WERI-Rb-1 (cell line): ENCODE measurements at places on chromosomes 7 and 10.

GRCh38 chr10:16769331-16769730, 47.9 kb downstream of the RSU1 start:
- DNase-seq: no peak

DNA sequence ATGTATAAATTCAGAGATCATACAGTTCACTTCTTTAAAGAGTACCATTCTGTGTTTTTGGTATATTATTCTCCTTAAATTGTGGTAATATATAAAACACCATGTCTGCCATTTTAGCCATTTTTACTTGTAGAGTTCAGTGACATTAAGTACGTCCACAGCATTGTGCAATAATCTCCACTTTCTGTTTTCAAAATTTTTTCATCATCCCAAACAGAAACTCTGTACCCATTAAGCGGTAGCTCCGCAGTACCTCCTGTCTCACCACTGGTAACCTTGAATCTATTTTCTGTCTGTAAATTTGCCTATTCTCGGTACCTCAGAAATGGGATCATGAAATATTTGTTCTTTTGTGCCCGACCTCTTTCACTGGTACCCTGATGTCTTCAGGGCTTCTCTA, 60.3 kb downstream of the CAMK1D start:
- no peak for DNase-seq

- DNase-seq: no peak
Observed at GRCh38 chr7:38820571-38820970, 88.4 kb downstream of the VPS41 start.

DNA sequence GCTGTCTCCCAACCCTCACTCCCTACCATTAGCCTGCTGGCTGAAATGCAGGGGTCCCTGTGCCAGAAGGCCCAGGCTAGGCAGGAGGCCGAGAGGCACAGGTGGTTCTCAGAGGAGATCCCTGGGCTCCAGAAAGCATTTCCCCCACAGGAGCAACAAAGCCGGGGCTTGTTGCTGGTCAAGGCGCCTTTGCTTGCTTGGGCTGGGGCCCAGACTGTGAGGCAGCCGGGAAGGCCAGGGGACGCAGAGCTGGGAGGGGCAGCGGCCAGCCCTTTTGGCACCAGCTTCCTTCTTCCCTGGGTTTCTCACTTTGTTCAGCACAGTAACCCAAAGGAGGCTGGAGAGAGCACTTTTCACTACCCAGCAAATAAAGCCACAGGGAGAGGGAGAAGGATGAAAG, 48.6 kb downstream of the FBXW4 start:
- DNase-seq: no peak

DNA sequence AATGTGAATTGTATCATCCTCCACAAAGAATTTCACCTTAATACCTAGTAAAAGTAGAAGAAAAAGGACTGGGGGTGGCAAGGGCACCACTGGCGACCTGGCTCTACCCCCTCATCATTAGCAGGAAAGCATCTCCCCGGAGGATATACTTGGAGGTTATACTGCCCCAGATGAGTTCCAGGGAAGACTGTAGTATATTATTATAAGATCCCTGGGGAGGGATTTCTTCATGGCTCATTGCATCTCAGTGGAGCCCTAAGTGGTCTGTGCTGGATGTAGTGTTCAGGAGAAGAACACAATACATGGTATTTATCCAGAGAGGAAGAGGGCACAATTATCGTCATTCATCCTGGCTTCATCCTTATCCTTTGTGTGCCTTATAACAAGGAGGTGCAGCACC, 14.2 kb upstream of the DYNC1I1 start:
- no peak for DNase-seq

DNA sequence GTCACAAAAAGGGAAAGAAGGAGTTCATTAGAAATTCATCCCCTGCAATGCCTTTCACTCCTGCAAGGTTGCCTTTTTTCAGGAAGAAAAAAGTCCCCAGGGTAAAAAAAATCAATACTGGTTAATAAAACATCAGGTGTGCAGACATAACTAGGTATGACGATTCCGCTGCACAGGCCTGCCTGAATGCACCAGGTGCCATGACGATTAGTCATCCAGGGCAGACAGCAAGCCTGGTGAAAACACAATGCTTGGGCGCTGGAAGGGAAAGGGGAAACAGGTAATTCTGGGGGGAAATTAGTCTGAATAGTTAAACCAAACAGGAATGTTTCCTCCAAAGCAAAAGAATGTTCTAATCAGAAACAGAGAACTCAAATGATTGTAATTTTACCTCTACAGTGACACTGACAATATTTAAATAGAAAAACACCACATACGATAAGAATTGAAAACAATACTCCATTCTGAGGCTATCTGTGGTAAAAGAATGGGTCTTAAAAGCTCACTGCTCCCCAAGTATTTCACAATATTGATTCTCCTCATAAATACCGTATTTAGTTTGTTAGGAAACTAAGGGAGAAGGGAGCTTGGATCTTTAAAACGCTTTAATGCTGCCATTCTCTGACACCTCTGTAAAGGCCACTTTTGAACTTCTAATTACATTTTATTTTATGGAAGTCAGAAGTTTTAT, 45.2 kb downstream of the VPS41 start:
- DNase-seq: no peak

DNA sequence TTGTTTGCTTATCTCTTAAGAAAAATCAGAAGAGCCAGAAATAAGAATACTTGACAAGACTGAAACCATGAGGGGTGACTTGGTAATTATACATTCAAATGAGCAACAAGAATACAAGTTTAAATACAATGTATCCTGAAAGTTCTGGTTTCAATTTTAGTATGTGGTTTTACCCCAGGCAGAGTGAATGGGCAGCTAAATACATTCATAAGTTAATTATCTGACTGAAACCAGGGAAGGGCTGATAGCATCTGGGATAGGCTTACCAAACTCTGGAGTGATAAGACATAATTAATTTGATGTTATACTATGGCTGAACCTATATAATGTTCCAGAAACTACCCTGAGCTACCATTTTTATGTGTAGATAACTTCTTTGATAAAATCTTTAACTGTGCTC, 252.2 kb upstream of the PLXNA4 start:
- no peak for DNase-seq

- no peak for DNase-seq
Observed at GRCh38 chr10:119274519-119275045, 67.2 kb downstream of the GRK5 start.

DNA sequence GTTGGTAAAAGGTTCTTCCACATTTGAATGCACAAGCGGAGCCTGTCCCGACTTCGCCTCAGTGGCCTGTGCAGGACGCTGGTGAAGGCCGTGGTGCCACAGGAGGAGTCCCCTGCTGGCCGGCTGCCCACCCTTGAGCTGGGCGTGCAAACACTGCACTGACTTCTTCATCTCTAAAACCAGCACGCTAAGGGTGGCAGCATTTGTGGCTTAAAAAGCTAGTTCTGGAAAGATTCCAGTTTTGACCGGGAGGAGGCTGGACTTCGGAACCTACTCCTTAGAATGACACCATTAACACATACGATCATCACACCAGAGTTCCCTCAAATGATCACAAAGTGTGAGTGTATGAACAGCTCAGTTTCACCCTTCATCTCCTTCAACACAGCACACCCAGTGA, 102.4 kb downstream of the SMURF1 start:
- no peak for DNase-seq

- no peak for DNase-seq
Observed at GRCh38 chr10:94416896-94417295, 14.6 kb downstream of the TBC1D12 start.

- DNase-seq: no peak
Observed at GRCh38 chr10:11448190-11448544, 163.3 kb downstream of the USP6NL start.

DNA sequence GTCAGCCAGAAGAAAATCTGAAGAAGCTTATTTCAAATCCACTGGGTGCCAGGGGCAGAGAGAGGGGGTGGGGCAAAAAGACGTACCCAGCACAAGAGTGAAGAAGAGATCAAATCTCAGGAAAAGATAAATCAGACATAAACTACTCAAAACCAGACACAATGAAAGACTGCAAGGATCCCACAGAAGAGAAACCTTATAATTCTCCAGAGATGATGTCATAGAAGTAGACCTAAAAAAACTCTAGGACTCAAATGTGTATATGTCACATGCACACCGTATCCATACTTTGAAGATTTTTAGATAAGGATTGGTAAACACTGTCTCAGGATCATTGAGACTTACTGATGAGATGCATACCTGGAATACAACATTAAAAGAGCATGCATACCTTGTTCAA, 98.5 kb upstream of the PIK3CG start:
- DNase-seq: no peak

GRCh38 chr7:46360811-46361210, 439.7 kb upstream of the IGFBP3 start:
- peak; percentile 17 for DNase-seq

- no peak for DNase-seq
Observed at GRCh38 chr7:519484-520390, at the start of gene PDGFA. TSS of gene PDGFA (minus strand) at chr7:519846. CDS start at chr7:519001, 845 bp downstream.

DNA sequence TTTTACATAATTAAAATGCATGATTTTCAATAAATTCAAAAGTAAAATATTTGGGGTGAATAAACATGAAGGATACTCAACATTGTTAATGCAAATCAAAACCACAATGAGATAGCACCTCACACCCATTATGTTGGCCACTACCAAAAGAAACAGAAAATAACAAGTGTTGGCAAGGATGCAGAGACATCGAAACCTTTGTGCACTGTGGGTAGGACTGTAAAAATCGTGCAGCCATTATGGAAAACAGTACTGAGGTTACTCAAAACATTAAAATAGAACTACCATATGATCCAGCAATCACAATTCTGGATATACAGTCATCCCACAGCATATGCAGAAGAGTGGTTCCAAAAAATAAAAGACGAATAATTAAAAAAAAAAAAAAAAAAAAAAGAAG, 13.1 kb downstream of the EZH2 start:
- no peak for DNase-seq

GRCh38 chr10:73780966-73781365, 882 bp upstream of the CHCHD1 start:
- no peak for DNase-seq

DNA sequence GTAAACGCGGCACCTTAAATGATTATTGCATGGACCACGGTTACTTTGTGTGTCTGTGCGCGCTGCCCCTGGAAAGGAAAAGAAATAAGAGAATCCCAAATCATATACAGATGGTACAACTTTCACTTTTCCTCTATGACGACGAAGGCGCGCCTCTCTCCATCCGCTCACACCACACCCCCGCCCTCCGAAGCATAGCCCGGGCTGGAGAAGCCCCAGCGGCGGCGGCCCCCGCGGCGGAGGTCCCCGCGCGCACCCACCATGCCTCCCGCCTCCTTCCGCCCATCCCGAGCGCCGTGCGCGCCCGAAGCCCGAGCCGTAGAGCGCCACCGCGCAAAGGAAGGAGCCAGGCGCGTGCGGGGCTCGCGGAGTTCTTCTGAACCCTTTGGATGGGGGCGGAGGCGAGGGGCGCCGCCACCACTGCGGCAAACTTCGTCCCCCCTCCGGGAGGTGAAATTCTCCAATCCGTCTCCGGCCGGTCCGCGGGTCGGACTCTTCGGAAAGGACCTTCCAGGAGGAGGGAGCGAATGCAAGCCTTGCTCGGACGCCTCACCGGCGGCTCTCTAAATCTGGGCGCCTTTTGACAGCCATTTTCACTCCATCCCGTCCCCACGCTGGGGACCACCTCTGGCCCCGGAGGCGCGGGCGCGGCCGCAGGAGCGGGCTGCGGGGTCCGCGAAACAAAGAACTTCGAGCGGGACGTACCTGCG, 588 bp downstream of the GLI3 start:
- peak; percentile 10 for DNase-seq

- DNase-seq: no peak
Observed at GRCh38 chr10:109215291-109216075, 707.8 kb downstream of the XPNPEP1 start.

GRCh38 chr10:96493254-96493653, 20.5 kb downstream of the TLL2 start:
- DNase-seq: no peak

DNA sequence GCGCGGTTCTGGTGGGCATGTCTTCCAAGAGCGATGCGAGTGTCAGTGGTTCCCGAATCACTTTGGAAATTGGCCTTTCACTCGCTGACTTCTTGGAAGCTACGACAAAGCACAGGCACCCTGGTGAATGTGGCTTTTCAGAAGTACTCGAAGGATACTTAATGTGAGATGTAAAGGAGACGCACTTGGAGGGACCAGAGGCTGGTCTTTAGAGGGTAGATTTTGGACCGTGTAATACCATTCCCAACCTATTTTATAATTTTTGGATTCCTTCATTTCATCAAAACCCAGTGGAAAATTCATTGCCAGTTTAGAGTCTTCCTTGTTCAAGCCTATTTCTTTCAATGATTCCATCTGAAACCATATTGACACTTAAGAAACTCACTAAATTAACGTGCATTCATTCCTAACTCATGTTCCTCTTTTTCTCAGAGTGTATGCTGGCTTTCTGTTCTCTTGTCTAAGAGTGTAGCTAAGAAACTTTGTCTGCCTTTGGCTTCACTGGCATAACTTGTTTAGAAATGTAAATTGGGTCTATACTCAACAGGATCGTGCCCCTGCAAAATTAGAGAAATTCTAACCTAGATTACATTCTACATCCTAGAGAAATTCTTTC, 645 bp upstream of the COPG2 start:
- no peak for DNase-seq

DNA sequence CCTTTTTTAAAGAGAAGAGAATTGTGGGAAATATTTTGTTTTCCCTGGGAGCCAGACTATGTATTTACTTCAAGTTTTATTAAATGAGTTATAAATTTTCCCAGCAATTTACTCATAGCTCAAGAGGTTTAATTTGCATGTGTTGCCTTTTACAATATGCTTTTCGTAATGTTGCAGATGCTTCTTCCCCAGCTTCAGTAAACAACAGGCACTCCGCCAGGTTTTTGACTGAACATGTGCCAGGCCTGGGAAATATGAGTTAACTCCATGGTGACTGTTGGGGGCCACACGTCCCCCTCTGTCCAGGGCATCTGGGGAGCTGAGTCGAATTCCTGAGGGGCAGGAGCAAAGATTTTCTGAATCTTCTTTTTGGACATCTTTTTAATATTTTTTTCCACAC, 545.7 kb downstream of the LRMDA start:
- no peak for DNase-seq

- DNase-seq: no peak
Observed at GRCh38 chr7:73717991-73718405, 1.5 kb downstream of the STX1A start.

GRCh38 chr10:55786461-55787050, 574.5 kb downstream of the ZWINT start:
- DNase-seq: no peak

- DNase-seq: no peak
Observed at GRCh38 chr10:97888641-97889262, 39.1 kb downstream of the GOLGA7B start.

DNA sequence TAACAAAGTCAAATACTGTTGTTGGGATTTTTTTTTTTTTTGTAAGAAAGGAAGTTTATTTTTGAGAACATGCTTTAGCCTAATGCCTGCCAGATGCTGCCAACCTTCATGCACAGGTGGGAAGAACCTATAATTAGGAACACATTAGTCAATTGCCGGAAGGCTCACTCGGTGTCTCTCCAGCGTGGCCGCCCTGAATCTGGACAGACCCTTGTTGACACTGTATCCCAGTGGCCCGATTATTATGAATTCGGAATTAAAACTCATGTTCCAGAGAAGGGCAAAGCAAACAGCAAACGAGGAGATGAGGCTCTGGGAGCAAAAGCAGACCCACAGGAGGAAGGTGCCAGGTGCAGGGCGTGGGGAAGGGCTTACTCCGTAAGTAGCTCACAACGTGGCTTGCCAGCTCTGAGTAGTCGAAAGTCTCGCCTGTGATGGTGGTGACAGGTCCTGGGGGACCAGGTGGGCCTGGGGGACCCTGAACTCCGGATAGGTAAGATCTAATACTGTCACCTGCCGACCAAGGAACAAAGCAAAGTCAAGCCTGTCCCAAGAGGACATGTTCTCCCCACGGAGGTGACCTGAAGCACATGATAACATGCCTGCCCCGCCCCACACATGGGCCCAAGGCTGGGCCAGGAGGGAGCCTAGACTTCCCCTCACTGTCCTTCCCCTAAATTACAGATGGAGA, 48.3 kb downstream of the COL17A1 start:
- DNase-seq: no peak
